ENCODE measurements at places on chromosomes 5 and 9.

GRCh38 chr5:109989994-109990722, 300.4 kb downstream of the MAN2A1 start:
- no peak for DNase-seq

DNA sequence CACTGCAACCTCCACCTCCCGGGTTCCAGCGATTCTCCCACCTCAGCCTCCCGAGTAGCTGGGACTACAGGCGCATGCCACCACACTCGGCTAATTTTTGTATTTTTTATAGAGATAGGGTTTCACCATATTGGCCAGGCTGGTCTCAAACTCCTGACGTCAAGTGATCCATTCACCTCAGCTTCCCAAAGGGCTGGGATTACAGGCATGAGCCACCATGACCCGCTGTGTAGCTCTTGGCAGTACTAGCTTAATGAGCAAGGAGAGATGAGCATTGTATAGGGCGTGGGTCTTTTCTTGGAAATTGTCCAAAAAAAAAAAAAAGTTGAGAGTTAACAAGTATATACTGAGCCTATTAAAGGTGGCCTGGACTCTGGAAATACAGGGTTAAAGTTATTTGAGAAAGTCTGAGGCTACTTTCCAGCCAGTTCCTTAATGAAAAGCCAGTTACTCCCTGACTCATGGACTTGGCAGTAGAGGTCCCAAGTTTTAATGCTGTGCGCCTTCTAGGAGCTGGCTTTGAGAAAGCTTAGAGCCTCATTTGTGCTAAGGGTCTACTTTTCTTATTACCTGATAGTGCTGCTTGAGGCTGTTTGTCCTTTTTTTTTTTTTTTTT, 4.2 kb upstream of the FGF18 start:
- no peak for DNase-seq

- no peak for DNase-seq
Observed at GRCh38 chr5:13536933-13537332, 407.6 kb downstream of the DNAH5 start.

DNA sequence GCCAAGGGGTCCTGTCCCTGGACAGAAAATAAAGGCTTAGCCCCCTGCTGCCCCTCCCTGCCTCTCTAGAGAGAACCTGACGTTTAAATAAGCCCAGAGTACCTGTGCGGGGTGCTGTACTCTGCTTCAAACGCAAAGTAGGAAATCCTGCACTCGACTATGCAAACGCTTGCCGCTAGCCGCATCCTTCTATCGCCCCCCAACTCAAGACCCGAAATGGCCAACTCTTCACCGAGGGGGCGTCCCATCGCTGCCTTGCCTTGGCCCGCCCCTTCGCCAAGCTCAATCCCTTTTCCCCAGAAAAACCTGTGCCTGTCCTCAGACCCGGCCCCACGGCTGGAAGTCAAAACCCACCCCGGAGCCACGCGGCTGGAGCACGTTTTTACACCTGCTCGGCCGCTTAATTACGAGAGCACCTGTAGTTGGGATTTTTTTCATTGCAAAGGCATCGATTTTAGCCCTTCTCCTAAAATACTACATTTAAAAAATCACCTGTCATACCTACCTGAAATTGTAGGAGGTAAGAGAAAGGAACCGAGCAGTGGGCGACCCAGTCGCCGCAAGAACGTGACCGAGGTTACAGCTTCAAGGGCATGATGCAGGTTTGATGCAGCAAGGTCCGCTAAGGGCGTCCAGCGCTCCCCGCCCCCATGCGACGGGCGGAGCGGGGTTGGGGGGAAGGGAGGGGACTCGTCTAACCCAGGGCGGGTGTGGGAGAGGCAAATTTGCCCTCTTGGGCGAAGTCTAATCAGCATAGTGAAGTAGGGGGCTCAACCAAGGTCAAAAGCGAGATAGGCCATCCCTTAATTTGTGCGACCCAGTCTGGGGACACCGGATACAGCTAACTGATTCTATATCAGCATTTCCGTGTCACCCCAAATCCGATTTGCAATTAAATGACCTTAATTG, 3.5 kb downstream of the ELAVL2 start:
- DNase-seq: no peak

DNA sequence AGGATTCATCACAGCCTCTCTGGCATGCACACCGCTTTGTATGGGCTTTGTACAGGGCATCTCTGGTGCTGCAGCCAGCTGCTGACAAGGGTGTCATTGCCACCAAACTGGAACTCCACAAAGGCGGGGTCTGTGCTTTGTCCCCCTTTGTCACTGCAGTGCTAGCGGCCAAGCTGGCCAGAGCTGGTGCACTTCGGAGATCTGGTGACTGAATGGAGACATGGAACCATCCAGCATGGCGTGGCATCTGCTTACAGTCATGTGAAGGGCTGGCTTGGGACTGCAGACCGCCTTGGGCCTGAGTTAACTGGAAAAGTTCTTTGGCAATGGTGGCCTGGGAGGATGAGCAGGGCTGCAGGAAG, 18.7 kb upstream of the COL5A1 start:
- DNase-seq: no peak

GRCh38 chr9:34499076-34499475, 23.7 kb downstream of the ENHO start:
- DNase-seq: no peak

DNA sequence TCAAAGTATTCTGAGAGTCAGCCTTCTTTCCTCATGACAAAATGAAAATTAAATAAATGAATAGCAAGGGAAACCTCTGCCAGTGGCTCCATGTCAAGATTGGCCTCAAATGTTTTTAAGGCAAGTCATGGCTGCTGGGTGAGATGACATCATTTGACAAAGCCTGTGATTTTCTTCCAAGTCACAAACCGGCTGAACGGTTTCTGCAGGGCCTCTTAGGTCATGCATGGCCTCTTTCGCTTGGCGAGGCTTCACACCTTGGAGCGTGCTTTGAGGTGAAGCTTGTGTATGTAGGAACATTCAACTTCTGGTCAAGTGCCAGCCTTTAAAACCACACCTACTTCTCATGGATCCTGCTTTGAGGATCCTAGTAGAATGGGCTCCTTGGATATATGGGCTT, 161.0 kb upstream of the ZNF618 start:
- DNase-seq: no peak

DNA sequence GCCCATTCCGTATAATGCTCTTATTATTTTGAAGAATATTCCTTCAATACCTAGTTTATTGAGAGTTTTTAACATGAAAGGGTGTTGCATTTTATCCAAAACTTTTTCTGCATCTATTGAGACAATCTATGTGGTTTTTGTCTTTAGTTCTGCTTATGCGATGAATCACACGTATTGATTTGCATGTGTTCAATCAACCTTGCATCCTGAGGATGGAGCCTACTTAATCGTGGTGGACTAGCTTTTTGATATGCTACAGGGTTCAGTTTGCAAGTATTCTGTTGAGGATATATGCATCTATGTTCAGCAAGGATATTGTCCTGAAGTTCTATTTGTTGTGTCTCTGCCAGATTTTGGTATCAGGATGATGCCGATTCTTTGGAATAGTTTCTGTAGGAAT, 1070.3 kb upstream of the CDH18 start:
- no peak for DNase-seq

DNA sequence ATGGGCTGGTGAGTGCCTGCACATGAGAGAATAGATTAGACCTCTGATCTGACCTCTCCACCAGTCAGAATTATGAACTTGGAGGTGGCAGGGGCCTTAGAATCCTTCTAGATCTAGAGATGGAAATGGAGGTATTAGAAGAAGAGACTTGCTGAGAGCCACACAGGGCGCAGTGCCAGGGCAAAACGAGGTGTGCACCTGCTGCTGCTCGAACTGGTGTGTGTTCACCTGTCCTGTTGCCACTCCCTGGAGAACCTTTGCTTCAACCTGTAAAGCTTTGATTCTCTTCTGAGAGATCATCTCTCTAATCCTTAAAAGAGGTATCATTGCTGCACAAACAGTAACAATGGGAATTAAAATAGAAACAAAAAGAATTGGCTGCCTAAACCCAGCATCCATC, 24.9 kb downstream of the FRMPD1 start:
- DNase-seq: no peak

- no peak for DNase-seq
Observed at GRCh38 chr9:120974181-120974580, 47.6 kb upstream of the TRAF1 start.

- DNase-seq: no peak
Observed at GRCh38 chr5:167217097-167217743, 1074.2 kb upstream of the WWC1 start.

GRCh38 chr5:173812811-173813550, 75.2 kb upstream of the CPEB4 start:
- no peak for DNase-seq

DNA sequence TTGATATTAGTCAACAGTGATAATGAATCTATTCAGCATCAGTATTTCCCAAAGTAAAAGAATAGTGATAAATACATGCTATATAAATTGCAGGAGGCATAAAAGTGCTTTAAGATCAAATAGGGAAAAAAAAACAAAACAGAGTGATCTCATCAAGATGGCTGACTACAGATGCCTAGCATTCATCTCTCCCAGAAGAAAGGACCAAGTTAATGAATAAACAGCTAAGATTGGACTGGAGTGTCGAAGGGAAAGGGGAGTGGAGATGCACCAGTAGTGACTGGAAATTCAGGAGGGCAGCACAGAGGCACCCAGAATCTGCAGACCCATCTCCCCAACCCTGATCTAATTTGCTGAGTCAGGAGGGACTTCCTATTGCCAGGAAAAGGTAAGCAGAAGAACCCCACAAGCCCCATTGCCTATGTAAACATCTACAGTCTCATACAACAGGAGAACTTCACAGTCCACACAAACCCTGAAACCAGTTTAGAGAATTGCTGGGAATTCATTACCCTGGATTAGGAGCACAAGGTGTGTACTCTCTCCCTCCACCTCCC, 699.4 kb downstream of the PTPRD start:
- DNase-seq: no peak

DNA sequence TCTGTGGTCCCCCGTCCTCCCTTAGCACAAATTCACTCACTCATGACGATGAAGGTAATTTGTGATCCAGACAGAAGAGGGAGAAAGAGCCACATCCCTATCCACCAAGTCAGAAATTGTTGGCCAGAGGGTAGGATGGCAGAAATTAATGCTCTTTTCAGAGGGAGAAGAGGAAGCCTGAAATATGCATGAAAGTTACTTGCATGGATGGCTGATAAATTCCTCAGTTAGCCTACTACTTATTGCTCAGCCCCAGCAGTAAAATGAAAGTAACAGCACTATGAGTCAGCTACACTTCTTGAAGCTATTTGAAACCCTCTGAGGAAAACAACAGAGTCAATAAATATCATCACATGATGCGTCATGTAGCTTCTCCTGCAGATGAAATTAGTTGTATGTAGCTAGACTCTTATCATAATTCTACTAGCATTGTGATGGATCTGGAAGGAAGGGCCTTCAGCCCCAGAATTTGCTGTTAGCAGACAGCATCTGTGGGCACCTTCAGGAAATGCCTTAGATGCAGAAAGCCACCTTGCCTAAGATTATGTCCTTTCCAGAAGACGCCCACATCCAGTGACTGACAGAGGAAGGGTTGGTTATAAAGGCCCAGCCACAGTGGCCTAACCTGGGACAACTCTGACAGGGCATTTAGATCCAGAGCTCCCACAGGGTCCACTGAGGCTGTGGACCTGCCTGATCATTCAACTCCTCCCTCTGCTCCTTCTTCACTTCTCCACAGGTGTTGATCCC, 81.2 kb upstream of the CCDC112 start:
- DNase-seq: no peak

Measured in stimulated activated CD4-positive, alpha-beta T cell treated with anti-CD3 and anti-CD28 coated beads, Interleukin-4, amount 100 ng/mL, for 4 hours (primary cell).